ENCODE measurements at places on chromosomes 4 and X.

GRCh38 chr4:85522277-85522676 lies 47.3 kb downstream of the ARHGAP24 start:
- DNase-seq = no peak

GRCh38 chrX:11741574-11741973 lies 16.5 kb upstream of the MSL3 start:
- no peak for DNase-seq

GRCh38 chrX:144809025-144809424 lies 438.3 kb upstream of the SPANXN1 start:
- DNase-seq = no peak

- no peak for DNase-seq
Observed at GRCh38 chrX:12308420-12308819, 170.1 kb downstream of the FRMPD4 start.

GRCh38 chr4:128876200-128876599 lies 66.7 kb downstream of the JADE1 start:
- no peak for DNase-seq

GRCh38 chrX:115344885-115345614 lies 55.5 kb downstream of the LUZP4 start:
- DNase-seq = peak; percentile 90

DNA sequence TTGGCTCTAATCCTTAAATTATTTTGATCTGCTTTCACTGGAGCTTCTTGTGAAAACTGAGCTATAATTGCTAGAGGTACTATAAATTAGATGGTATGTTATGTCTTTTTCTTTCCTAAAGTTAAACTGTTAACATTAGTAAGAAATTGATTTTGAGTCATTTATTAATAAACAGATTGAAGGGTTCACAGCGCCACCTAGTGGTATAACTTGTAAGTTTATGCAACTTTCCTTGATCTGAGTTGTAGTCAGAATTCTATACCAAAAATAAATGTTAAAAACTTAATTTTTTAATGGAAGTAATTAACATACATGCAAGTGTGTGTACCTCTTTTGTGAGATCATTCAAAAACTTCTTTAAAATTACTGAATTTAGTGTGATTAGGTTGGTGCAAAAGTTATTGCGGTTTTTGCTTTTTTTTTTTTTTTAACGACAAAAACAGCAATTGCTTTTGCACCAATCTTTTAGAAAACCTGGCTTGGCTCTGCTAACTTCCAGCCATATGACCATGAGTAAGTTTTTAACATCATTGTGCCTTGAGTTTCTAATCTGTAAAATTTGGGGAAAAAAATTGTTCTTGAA lies 151.5 kb downstream of the CENPC start:
- DNase-seq = no peak

DNA sequence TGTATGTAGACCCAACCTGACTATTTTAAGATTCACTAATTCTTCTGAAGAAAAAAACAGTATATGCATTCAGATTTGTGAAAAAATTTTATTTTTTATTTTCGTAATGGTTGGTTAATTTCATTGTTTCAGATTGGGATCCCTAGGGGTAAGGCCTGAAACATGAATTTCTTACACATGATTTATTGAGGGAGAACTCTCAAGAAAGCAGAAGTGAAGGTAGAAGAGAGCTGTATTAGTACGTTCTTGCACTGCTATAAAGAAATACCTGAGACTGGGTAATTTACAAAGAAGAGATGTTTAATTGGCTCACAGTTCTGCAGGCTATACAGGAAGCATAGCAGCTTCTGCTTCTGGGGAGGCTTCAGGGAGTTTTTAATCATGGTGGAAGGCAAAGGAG lies 611.9 kb upstream of the TECRL start:
- DNase-seq = no peak

- DNase-seq = no peak
Observed at GRCh38 chr4:51943221-51943620, 76.9 kb downstream of the LRRC66 start.

- no peak for DNase-seq
Observed at GRCh38 chr4:48910511-48910910, 3.9 kb upstream of the OCIAD2 start.

- no peak for DNase-seq
Observed at GRCh38 chr4:182518421-182518820, 275.2 kb downstream of the TENM3 start.

- DNase-seq = peak; percentile 66
Observed at GRCh38 chr4:118834960-118835569, 861 bp downstream of the SEC24D start.

DNA sequence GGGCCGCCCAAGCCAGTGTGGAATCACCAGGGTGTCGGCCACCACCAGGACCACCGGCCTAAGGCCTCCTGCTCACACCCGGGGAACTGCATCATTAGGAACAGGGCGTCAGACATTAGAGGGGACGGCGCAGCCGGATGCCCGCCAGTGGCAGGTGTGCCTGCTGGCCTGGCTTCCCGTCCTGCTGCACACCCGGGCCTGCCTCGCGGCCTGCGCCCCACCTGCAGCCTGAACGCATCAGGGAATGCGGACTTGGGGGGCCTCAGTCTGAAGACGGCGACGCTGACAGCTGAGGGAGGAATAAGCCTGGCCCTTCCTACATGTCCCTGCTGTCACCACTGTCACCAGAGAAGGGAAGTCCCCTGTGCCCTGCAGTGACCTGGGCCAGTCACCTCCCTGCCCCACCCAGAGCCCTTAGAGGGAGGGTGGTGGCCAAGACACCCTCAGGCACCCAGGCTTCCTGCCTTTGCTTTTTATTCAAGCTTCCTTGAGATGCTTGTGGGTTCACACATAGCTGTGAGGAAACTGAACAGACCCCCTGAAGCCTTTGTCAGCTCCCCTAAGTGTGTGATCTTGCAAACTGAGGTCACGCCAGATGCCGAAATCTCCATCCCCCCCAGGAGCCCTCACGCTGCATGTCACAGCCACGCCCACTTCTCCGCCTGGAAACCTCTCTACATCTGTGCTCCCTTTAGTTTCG lies 3.2 kb downstream of the DGKQ start:
- DNase-seq = no peak

DNA sequence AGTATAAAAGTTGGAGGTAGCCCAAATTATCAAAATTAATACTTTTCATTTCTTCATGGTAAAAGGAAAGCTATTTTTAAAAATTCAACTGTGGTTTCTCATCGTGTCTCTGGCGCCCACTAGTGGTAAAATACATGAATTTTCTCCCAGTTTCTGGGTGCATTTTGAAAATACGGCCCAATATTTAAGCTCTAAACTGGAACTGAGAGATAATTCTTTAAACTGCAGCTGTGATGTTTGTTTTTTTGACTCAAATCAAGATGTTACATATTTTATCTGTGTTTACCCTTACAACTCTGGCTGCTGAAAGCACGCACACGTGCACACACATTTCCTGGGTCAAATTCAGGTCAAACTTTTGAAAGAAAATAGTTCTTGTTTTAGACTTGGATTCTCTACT lies 123.9 kb upstream of the ACSL4 start:
- DNase-seq = peak; percentile 45

- no peak for DNase-seq
Observed at GRCh38 chrX:121154858-121155404, 107.5 kb downstream of the GLUD2 start.

DNA sequence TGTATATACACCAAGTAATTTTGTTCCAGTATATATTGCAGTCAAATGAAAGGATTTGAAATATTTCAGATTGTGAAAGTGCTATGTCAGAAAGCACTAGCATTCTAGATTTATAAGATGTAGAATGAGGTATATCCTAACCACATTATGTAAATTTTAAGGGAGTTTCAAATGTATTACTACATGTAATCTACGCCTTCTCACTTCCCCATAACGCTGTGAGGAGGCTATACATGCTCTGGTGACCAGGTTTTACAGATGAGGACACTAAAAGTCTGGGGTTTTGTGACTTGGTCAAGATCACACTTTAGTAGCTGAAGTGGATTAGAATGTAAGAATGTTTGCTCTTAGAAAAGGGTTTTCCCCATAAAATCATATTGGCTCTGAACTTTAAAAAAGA lies 8.1 kb downstream of the ENPEP start:
- DNase-seq = no peak

DNA sequence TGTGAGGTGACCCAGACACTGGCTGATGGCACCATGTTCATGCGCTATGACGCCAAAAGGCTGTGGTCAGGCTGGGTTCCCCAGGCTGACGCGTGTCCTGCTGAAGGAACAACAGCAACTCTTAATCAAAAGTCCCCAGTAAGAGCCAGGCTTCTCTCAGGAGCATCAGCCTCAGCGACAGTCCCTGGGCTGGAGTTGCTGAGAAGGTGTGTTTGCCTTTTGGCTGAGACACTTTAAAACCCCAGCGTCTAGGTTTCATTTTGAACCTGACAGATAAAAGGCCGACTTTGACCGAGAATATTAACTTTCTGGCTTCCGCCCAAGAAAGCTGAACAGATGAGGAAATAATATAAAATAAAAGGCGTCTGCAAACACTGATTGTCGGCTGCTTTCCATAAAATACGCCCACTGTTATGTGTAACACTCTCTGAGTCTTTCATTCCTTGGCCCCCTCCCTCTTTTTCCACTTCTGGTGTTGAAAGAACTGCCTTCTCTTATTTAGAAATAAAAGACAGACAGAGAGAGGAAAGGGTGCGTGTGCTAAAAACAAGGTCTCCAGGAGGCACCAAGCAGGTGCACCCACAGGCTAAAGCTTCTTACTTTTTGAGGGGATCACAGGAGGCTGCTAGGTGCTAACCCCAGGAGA lies 373.6 kb downstream of the MID1IP1 start:
- no peak for DNase-seq

- DNase-seq = no peak
Observed at GRCh38 chrX:14476205-14476604, 53.1 kb upstream of the GLRA2 start.

DNA sequence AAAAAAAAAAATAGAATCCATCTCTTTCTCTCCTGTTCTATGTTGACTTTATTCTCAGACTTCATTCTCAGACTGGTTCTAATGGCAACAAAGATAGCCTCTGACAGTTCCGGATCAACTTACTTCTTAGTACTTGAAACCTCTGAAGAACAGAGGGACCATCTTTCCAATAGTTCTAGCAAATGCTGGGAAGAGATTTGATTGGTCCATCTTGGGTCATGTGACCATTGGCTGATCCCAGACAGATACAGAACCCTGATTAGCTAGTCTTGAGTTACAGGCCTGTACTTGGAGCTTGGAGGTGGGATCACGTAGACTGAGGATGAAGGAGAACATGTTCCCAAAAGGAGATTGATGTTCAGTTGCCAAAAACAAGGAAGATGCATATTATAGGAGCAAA lies 66.9 kb upstream of the STIM2 start:
- DNase-seq = no peak

DNA sequence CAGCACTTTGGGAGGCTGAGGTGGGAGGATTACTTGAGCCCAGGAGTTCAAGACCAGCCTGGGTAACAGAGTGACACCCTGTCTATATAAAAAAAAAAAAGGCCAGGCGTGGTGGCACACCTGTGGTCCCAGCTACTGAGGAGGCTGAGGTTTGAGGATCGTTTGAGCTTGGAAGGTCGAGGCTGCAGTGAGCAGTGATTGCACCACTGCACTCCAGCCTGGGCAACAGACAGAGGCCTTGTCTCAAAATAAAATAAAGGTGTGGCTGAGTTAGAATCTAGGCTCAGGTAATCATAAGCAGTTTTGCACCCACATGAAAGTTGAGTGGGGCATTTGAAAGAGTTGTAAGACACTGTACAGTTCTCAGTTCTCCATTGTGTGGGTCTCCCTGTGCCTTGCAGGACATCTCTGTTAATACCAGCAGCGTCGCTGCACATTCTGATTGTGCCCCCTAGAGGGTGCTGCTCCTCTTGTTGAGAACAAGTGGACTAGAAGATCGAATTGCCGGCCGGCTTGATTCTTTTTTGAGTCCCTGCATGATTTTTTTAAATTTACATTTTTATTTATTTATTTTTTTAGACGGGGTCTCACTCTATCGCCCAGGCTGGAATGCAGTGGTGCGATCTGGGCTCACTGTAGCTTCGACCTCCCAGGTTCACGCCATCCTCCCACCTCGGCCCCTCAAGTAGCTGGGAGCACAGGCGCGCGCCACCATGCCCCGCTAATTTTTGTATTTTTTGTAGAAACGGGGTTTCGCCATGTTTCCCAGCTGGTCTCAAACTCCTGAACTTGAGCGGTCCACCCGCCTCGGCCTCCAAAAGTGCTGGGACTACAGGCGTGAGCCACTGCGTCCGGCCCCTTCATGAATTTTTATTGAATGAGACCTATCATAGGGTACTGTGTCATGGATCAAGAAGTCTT lies 73.6 kb upstream of the RBMX start:
- peak; percentile 58 for DNase-seq

GRCh38 chr4:59553721-59554091 lies 1646.4 kb upstream of the ADGRL3 start:
- DNase-seq = no peak

GRCh38 chr4:86497980-86498862 lies 95.9 kb upstream of the PTPN13 start:
- peak; percentile 66 for DNase-seq

- DNase-seq = peak; percentile 28
Observed at GRCh38 chr4:165864271-165864670, 8.8 kb upstream of the TLL1 start.

GRCh38 chr4:40180356-40180755 lies 16.5 kb upstream of the RHOH start:
- DNase-seq = peak; percentile 87

DNA sequence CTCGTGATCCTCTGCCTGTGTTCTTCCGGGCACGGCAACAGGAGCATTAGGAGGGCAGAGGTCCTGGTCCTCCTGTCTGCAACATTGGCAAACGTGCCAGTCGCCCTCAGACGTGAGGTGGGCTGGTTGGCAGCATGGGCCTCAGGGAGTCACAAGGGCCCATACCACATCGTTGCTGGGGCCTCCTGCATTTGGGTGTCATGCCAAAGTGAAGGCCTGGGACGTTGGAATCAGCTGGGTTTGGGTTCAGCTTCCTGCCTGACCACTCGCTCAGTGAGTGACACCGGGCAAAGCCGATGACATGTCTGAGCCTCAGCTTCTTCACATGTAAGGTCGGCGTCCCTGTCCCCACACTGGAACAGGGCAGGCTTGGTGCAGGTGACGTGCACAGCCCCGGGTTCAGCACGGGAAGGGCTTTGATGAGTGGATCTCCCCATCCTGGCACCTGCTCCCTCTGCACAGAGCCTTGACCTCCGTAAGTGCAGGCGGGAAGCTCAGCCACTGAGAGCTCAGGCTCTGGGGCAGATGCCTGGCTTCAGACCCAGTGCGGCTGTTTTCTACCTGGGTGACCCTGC lies 91.6 kb downstream of the PSAPL1 start:
- DNase-seq = no peak

DNA sequence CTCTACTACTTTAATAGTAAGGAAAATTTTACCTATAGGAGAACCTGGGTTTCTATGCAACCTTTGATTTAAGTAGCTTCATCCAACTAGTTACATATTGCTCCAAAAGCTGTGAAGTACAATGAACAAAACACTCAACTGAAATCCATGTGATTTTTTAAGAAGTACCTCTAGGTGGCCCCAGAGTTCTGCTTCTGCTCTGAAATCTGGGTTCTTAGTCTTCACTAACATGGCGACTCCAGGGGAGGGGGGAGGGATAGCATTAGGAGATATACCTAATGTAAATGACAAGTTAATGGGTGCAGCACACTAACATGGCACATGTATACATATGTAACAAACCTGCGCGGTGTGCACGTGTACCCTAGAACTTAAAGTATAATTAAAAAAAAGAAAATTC lies 73.4 kb upstream of the MAGEB2 start:
- peak; percentile 47 for DNase-seq

GRCh38 chrX:10030570-10030969 lies 63.4 kb downstream of the CLDN34 start:
- no peak for DNase-seq

Measured in HCEC 1CT (cell line).